ENCODE measurements at places on chromosomes 4 and X. TPM values are rescaled to one million over a fixed set of nuclear protein-coding genes. Genes with fewer than 3 reads are reported as not detected.

The VCX2 gene
- not detected for total RNA-seq

The TNMD gene
- total RNA-seq, result not detected

The SHROOM4 gene
- total RNA-seq, result 8.8 TPM

The CHRNA9 gene
- total RNA-seq, result not detected

The ARAP2 gene
- total RNA-seq, result 62.4 TPM

The SYP gene
- 0.57 TPM for total RNA-seq

All from esophagus squamous epithelium (tissue), 5 donors.